ENCODE measurements at places on chromosomes 5 and 9. TPM values are rescaled to one million over a fixed set of nuclear protein-coding genes. Genes with fewer than 3 reads are reported as not detected.
A peak's percentile ranks its signal among the peaks of the same experiment; 100 is the strongest.

Gene BRINP1
- not detected for total RNA-seq

DNA sequence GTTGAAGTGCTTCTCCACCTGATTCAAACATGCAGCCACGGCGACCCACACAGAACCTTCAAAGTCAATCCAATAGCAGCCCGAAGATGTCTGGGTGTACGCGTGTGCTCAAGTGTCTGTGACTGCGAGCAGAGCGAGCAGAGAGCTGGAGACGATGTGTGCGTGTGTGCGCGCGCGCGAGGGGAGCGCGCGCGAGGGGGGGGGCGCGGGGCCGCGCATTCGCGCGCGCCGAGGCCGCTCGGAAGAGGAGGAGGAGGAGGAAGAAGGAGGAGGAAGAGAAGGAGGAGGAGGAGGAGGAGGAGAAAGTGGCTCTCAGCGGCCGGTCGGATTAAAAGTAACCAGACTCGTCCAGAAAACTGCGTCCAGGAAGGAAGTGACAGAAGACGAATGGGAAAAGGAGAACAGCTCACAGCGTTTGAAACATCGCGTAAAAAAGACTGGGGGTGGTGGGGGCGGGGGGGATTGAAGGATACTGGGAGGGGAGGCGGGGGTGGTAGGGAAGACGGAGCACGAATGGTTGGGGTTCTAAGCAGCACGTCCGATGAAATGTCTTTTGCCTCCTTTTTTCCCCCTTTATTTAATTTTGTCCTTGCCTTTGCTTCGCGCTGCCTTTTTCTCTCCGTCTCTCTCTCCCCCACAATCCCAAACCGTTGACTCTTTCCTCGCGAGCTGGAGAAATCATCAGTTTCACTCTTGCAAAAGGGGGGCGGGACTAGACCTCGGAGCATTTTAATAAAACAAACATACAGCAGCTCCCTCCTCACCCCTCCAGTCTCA, at the start of gene MEF2C:
Gene MEF2C (minus strand): TSS at position 126 of the 777 bp plus-strand sequence. CDS start 59,396 bp downstream, outside the sequence.
- peak; percentile 32 for DNase-seq

DNA sequence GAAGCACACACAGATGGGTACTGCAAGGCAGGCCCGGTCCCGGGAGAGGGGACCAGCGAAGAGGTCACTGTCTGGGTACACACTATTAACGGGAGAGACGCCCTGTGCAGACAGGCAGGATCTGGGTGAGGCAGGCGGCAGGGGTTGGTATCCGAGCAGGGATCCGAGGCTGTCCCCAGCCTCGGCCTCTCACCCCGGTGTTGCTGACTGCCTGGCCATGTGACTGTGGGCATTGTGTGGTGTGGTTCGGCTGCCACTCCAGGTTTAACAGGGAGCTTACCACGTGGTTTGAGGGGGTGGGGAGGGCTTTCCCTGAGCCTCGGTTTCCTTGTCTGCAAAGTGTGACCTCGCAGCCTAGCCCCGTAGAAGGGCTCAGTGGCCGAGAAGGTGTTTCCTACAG, 11.1 kb upstream of the RALGDS start:
- DNase-seq, result no peak

GRCh38 chr5:149419859-149420544, 40.9 kb upstream of the IL17B start:
- no peak for DNase-seq

DNA sequence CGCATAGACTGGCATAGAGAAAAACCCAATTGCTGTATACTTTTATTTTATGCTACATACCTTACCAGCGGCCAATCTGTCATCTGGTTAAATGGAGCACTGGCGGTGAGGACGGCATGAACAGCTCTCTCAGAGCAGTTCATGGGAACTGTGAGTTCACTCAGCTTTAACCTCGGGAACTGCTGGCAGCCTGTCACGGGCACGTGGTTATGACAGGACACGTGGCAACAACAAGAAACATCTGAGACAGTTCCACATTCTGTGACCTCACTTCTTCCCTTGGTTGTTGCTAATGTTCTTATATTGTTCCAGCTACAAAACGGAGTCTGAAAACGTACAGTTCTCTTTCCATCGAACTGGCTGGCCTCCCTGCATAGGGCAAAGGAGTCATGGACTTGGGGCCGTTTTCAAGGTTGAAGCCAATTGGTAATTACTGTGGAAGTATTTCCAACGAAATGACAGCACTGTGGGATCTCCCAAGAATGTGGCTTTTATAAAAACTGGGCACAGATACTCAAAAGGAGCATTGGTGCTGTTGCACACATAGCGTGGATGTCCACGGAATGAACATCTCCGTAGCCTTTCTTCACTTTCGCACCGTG, 246.3 kb upstream of the DAP start:
- no peak for DNase-seq

- no peak for DNase-seq
Measured at GRCh38 chr9:5230554-5230953, 665 bp upstream of the INSL4 start.
